ENCODE measurements at places on chromosomes 7 and 10.

- DNase-seq = no peak
These were observed 35.5 kb upstream of the ZMIZ2 start for GRCh38 chr7:44713141-44713540.

GRCh38 chr10:48896756-48897440, 42.7 kb downstream of the LRRC18 start:
- no peak for DNase-seq

DNA sequence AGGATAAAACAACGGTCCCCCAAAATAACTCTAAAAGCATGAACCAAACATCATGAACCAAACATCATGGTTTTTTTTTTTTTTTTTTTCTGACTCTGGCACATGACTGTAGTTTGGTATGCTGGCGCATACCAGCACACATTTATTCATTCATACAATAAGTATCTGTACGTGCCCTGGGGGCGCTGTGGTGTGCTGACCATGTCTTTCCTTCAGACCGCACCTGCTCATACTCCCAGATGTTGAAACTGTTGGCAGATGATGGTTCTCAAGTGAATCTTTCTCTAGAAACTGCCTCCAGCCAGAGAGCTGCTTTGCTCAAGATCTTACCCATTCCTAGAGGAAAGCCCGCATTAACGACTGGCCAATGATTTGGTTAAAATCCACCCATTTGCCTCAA, 114.7 kb upstream of the ANKRD30A start:
- DNase-seq = no peak

DNA sequence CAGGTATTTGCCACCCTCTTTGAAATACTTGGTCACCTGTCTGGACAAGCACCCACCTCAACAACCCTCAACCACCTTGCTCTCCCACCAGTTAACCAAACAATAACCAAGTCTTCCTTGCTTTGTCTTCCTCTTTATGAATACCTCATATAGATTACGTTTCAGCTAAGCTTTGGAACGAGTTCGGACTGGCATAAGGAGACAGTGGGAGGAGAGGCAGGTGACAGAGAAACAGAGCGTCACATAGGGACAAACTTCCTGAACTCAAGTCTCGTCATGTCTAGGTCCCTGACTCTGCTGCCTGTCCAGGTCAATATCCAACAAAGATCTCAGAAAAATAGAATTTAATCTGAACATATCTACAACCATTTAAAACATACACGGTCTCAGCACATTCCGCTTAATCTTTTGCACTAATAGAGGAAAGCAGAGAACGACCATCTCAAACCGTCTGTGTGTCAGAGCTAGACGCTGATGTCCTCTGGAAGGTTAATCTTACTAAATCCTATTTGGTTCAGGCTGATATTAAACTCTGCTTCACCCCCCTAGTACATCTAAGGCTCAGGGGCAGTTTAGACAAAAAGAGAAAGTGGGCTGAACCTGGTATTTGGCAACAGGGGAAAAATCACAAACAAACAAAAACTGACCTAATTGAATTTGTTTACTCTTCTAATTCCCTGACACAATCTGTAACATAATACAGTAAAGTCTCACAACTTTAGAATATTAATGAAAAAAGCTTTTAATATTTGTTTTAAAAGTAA, 26.4 kb upstream of the SVOPL start:
- DNase-seq = no peak

GRCh38 chr7:117769085-117769484, 104.2 kb downstream of the CTTNBP2 start:
- DNase-seq = no peak

- no peak for DNase-seq
These were observed 144.3 kb upstream of the ADARB2 start for GRCh38 chr10:1881636-1882035.

DNA sequence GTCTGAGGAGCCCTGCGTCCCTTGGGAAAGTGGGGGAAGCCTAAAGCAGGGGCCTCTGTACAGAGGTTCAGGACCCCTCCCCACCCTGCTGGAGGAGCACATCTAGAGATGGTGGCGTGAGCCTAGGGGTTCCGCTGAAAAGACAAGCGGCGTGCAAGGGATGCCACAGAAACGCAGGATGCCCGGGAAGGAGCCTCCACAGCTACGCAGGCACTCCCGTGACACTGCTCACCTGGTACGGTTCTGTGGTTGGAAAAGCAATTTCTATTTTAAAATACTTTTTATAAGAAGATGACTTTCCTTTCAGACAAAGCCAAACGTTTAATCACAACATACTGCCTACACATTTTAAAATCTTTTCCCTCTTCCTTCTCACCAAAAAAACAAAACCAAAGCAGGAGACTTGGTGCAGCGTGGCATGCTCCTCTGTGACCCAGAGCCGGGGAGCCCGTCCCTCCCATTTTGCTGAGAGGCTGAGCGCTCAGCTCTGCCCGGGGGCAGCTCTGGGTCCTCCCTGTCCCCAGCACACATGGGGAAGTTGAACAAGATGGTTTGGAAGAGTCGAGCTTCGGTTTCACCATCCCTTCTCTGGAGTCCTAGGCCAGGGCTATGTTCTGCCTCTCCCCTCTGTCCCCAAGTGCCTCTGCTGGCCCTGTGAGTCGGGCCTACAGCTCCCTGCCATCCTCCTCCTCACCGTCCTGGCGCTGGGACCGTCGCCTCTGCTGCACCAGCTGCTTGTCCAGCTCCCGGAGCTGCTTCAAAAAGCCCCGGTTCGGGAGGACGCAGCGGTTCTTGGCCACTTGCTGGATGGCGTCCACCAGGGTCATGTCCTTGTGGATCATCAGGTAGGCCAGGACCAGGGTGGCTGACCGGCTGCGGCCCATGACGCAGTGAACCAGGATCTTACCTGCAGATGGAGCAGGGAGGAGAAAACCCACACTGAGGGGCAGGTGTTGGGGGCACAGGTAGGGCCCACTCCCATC, 74.0 kb upstream of the SAMD8 start:
- no peak for DNase-seq

DNA sequence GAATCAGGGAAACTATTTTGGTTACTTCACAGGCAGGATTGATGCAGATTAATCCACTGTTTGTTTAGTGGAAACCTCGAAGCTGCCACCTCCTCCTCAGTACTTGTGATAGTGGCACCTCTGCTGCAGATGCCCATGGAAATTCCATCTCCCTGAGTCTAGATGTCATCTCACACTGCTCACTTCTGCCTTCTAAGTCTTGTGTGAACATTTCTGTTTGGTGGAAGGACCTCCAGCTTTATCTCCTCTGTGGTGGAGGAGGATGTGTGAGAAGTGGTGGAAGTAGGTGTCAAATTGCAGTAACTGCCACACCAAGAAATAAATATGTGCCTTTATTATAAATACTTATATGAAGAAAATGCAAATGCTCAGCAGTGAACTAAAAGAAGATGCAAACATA, 25.8 kb upstream of the GPR141 start:
- no peak for DNase-seq

DNA sequence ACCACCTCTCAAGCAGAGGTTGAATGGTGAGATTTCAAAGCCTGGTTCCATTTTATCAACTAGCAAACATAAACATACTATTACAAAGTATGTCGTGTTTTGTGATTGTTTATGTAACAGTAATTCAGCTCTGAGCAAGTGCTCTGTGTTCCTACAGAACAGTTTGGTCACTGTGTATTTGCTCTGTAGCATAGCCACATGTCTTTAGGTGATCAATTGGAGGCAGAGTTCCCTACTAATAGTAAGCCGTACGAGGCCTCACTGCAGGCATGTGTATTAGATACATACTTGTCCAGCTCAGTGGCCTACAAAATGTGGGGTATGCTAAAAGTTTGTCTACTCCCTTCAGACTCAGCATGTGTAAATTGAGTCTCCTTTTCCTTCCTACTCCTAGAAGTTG, 53.0 kb downstream of the C1GALT1 start:
- DNase-seq = no peak

GRCh38 chr7:88546808-88547207, 212.7 kb upstream of the ZNF804B start:
- DNase-seq = no peak

- DNase-seq = no peak
These were observed 215.2 kb upstream of the PPP2R2D start for GRCh38 chr10:131685576-131685975.

DNA sequence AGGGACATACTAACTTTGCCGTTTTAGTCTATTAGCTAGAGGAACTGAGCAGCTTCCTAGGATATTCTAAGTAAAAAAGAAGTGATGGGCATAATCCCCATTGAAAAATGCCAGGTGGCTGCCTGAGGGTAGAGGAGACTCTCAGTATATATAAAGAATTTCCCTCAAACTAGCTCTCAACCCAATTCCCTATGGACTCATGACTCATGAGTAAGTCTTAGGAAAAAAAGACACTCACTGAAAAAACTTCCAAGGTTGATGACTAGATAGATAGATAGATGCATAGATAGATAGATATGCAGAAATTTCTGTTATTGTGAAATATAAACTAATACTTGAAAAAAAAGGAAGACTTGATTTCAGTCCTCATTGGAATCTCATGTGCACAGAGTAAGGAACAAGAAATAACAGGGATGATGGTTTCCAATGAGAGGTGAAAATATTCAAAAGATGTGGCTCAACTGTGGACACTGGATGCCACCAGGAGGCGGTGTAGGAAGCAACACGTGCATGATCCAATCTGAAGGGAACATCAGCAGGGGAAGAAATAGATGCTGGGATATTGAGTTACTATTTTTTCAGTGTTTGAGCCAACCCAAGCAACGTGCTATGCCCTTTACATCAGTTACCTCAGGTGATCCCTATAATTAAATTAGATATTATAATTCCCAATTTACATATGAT, 711.0 kb upstream of the LRRTM3 start:
- no peak for DNase-seq

GRCh38 chr10:59585046-59585700, 124.5 kb downstream of the SLC16A9 start:
- DNase-seq = peak; percentile 33

GRCh38 chr7:130377178-130377577, 3.1 kb upstream of the CPA1 start:
- peak; percentile 21 for DNase-seq

Data from occipital lobe (tissue), 3 donors.